Stimulated activated CD4-positive, alpha-beta T cell treated with anti-CD3 and anti-CD28 coated beads, Interleukin-1b, Interleukin-23, amount 100 ng/mL, for 1 hour (primary cell): ENCODE measurements at places on chromosomes 12 and 14.

- no peak for DNase-seq
Measured at GRCh38 chr12:25052196-25052913, 103.5 kb upstream of the BCAT1 start.

- DNase-seq = no peak
Measured at GRCh38 chr14:41872931-41873685, 266.4 kb downstream of the LRFN5 start.

- no peak for DNase-seq
Measured at GRCh38 chr14:29895591-29896083, 32.0 kb downstream of the PRKD1 start.

GRCh38 chr12:90958347-90958746, 3.4 kb upstream of the CCER1 start:
- DNase-seq = no peak

DNA sequence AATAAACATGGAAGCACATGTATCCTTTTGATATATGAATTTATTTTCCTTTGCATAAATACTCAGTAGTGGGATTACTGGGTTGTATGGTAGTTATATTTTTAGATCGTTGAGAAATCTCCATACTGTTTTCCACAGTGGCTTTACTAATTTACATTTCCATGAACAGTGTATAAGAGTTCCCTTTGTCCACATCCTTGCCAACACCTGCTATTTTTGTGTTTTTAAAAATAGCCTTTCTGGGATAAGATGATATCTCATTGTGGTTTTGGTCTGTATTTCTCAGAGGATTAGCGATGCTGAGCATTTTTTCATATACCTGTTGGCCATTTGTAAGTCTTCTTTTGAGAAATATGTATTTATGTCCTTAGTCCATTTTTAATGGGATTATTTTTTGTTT, 329.2 kb upstream of the KITLG start:
- no peak for DNase-seq
